ENCODE measurements at places on chromosomes 5 and 9.

- DNase-seq = no peak
These were observed 267.5 kb upstream of the GRIA1 start for GRCh38 chr5:153222936-153223335.

- DNase-seq = no peak
These were observed 474.5 kb downstream of the ZSWIM6 start for GRCh38 chr5:61806491-61807020.

DNA sequence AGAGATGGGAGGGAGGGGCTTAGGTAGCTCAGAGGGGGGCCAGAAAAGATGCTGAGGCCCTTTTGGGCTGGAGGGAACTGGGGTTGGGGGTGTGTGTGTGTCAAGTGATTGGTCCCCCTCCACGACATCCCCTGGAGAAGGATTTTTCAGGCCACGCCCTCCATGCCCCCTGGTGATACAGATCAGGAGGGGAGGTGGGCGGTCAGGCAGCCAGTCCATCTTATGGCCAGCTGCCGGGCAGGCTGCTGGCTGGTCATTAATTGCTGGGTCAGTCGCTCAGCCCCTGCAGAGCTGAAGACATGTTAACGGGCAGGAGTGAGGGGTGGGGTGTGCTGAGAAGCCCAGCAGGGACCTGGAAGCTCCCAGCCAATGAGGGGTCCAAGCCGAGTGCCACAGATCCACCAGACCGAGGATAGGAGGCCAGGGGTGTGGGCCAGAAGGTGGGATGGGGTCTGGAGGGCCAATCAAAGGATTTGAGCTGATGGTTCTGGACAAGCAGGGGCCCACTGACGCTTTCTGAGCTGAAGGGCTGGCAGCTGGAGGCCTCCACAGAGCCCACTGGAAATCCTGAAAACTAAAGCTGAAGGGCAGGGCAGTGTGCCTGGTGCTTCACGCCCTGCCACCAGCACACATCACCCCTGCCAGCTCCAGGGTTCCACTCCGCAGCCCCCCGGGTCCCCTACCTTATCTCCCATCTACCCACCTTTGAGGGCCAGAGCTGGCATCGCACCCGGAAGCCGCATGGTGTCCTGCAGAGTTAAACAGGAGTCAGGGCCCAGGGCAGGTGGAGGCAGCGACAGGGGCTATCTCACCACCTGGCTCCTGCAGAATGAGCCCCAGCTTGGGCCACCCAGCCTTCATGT lies 19.1 kb downstream of the PDGFRB start:
- no peak for DNase-seq

DNA sequence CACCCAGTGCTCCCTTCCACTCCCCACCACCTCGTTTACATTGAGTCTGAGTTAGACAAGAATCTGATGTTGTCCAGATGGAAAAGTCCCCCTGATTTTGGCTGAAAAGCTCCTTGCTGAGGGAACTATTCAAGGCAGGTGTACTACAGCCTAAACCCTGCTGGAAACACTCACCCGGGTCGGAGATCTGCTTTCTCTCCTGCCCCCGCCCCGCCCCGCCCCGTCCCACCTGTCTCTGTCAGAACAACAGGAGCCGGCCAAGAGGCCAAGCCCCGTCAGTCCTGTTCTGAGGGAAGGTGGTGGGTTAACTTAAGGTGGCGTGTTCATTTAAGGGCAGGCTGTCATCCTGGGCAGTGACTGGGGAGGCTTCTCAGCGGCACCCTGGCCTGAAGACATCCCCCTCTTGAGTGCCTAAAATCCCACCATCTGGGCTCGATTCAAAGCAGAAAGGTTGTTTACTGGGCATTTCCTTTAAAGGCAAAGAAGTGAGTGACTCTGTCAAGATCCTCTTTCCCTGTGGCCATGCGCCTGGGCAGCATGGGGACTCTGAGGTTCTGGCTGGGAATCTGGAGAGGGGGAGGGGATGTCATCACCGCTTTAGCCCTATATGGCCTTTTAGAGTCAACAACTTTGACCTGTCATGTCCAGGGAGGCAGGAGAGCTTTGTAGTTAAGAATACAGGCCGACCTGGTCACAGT lies 71.1 kb upstream of the NEURL1B start:
- no peak for DNase-seq

DNA sequence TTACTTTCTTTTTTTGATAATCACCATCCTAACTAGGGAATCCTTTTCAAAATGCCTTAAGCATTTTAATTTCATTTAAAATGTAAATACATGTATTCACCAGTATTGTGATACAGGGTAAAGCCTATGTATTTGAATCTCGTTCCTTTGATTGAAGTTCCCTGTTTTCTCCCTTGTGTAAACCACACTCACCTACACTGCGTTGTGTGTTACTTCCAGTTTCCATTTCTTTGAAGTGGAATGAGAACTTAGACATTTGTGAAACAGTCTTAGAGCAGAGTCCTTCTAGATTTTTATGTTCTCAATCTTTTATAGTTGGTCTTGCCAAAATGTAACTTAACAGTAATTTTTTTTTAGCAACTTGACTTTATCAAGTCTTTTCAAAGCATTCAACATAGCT lies 101.4 kb downstream of the ZNF462 start:
- DNase-seq = no peak

DNA sequence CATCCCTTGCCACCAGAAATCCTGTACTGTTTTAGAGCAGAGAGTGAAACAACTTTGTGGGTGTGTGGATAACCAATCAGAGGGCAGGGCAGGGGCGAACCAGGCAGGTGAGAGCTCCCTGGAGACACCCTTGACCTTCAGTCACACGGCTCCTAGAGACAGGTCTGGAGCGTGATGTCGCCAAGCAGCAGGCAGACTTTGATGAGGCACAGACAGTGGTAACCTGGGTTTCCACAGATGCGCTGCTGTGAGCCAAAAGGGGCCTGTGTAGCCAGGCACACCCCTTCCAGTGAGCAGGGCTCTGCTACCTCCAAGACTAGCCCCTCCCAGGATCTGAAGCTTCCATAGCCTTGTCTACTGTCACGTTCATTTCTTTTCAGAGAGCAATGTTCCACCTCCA lies 317.8 kb upstream of the ADCY2 start:
- DNase-seq = no peak

- DNase-seq = no peak
These were observed 168.3 kb downstream of the GABBR2 start for GRCh38 chr9:98540476-98540875.

DNA sequence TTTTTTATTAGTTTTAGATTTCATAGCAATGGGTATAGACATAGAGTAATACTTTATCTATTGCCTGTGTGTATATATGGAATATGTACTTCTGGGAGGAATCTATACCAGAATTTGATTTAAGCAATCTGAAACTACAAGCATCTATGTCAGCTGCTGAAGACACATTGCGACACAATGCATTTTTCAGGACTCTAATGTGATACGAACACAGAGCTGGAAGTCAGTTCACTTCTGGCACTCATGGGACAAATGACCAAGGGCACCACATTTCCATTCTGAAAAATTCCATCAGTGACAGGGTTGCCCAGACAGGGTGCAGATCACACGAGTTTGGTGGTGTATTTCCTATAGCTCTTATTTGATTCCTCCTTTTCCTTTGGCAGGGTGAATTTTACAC lies 259.5 kb downstream of the NTRK2 start:
- DNase-seq = no peak

- no peak for DNase-seq
These were observed 45.5 kb upstream of the LARP1 start for GRCh38 chr5:154709368-154710305.

DNA sequence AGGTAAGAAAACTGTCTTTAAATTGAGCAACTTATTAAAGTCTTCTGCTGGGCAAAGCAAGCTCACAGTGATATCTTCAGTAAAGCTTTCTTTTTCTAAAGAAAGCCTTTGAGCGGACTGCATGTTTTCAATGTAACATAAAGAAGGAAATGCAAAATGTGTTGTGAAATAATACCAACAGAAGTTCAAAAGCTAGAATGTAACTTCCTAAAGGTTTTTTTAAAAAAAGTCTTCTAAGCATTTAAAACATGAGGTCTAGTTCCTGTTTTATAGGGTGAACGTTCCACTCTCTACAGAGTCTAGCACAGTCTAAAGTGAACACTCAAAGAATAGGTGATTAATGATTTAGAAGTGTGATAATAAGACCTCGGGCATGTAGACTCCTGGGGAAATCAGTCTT lies 62.9 kb downstream of the DENND1A start:
- no peak for DNase-seq

GRCh38 chr5:164336276-164336675 lies 830.9 kb downstream of the MAT2B start:
- no peak for DNase-seq
